Endodermal cell (in vitro differentiated cells): ENCODE measurements at places on chromosomes 7 and 10. TPM values are rescaled to one million over a fixed set of nuclear protein-coding genes. Genes with fewer than 3 reads are reported as not detected.
A peak's percentile ranks its signal among the peaks of the same experiment; 100 is the strongest.

GRCh38 chr10:14180911-14181566 is 149.7 kb downstream of the FRMD4A start:
- no peak for DNase-seq

DNA sequence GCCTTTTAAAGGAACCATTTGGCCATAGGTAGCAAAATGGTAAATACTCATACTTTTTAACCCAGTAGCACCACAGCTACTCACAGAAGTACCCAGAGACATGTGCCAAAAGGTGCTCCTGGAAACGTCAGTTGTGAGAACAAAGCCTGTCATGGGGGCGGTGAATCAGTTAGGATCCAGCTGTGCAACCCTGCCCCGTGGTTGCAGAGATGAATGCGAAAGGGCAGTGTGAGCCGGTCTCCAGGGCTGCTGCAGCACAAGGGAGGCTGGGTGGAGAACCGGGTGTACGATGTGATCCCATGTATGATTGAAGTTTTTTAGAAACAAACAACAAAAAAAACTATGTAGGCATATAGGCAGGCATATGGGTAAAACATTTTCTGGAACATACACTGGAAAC is 1.3 kb upstream of the LRRC18 start:
- peak; percentile 60 for DNase-seq

DNA sequence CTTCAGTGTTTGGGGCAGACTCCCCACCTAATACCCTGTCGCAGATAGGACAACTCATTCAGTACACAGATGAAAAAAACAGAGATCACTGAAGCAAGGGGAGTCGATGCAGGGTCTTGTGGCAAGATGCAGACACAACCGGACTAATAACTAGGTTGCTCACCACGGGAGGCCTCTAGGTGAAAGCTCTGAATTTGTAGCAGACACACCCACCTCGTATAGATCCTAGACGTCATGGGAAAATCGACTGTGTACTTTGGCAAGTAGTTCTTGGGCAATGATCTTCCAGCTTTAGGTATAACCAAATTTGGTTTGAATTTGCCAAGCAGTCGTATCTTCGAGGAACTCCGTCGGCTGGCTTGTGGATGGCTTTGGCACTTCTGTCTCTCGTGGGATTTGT is 88.1 kb downstream of the TCF7L2 start:
- no peak for DNase-seq

DNA sequence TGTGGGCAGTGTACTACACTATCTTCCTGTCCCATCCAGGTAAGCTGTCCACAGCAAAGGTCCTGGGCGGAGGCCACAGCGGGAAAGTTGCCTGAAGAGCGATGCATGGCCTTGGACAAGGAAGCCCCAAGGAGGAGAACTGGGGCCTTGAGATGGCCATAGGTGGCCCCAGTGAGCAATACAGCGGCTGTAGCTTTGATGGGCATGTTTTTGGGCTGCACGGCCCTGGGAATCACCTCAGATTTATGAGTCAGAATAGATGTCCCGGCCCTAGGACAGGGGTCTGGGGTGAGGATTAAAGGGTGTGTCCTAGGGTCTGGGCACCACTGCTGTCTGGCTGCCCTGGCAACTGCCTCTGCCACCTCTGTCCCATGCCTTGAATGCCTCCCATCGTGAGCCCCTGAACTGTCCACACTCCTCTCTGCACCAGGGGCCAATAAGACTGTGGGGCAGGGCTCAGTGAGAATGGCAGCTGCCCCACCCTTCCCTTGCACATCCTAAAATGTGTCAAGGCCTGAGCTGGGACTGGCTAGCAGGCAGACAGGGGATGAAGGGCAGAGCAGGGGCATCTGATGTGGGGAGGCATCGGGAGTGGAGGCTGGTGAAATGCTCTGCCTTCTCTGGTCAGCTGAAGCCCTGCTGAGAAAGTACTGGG is 9.4 kb upstream of the IRF5 start:
- DNase-seq: no peak

DNA sequence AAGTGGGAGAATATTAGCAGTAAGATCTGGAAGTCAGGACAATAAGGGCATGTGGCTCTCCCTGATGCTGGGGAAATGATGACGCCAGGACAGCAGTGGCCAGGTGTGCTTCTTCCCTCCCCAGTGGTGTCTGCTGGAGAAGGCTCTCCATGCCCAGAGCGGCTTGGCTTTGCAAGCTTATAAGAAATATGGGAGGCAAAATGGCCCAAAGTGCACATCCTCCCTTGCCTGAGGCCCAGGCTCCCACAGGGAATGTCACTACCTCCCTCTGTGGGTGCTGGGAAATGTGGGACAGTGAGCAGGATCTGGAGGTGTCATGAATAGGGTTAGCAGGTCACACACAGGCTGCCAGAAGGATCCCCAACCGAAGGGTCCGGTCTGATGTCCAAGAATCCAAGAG is 17.1 kb upstream of the ZNF488 start:
- DNase-seq: no peak

Gene ZNF736
- not detected in 2 replicates for total RNA-seq

Gene C10orf71
- 0.07 to 0.21 TPM (median 0.15 TPM) in 3 replicates for total RNA-seq

GRCh38 chr10:131478377-131478989 is 167.0 kb upstream of the TCERG1L start:
- no peak for DNase-seq

DNA sequence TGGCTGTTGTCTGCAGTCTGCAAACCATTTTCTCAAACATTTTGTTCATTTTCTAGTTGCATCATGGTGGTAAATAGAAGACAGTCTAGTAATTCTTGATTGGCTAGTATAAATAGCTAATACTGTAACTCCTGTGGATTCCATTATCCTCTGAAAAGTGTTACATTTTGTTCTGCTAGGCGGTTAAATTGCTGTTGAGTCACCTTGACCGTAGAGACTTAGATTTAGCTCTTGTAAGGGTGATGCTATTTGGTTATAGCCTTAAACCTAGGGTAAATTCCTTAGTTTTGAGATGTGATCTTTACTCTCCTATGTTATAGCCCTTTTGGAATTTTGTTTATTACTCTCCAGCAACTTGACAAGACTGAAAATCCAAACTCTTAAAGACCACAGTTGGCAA is 58.8 kb downstream of the SHOC2 start:
- DNase-seq: no peak

DNA sequence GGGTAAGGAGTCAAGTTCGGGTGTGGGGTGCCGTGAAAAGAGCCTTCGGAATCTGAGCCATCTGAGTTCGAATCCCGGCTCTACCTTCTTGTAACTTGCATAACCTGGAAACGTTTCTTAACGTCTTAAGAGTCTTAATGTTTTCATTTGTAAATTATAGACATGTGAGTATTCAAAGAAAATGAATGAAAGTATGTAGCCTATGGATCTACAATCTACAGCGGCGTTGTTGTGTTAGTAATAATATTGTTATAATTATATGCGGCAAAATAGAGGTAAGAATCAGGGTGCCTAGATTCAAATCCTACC is 559 bp downstream of the VTI1A start:
- no peak for DNase-seq

Gene DCLRE1C
- 9.6 and 10.0 TPM in 2 replicates for total RNA-seq

DNA sequence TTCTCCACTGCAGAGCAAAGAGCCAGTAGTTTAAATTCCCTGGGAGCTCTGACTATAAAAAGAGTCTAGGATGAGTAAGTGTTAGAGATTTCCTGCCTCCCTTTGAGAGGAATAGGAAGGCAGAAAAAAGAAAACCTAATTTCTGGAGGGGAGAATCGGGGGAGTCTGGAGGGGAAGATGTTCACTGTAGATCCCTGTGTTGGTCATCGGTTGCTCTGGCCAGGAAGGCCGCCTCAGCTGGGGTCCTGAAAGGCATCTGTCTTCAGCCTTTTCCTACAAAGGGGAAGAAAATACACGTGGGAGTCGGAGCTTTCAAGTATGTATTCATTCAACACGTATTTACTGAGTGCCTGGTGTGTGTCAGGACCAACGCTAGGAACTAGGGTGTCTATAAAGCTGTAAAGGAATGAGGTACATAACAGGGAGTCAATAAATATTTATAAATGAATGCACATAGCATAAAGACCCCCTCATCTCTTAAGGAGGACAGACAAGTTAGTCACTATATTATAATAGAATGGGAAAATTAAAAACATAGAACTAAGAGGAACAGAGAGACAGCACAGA is 101.1 kb downstream of the ICA1 start:
- no peak for DNase-seq

Gene GRM3
- total RNA-seq: 0.16 to 0.91 TPM (median 0.29 TPM) in 3 replicates

DNA sequence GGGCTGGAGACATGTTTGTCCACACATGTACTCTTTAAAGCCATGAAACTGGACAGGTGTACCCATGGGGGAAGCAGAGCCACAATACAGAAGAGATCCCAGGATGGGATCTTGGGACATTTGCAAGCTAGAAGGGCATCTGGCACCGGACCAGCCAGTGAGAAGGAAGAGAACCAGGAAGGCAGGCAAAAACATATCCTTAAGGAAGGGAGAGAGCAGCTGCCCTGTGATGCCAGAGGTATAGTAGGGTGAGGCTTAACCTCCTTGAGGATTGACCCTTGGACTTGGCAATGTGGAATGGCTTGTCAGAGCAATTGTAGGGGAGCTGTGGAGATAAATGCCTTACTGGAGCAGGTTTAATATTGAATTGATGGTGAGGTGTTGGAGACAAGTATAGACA is 17.9 kb upstream of the SUV39H2 start:
- DNase-seq: no peak

Gene NPSR1
- total RNA-seq: not detected in 3 replicates

Gene CPA4
- 0.32 TPM in 1 of 2 replicates, not detected in the other for total RNA-seq

- no peak for DNase-seq
These were observed 28.6 kb downstream of the DENND11 start for GRCh38 chr7:141673346-141673745.

DNA sequence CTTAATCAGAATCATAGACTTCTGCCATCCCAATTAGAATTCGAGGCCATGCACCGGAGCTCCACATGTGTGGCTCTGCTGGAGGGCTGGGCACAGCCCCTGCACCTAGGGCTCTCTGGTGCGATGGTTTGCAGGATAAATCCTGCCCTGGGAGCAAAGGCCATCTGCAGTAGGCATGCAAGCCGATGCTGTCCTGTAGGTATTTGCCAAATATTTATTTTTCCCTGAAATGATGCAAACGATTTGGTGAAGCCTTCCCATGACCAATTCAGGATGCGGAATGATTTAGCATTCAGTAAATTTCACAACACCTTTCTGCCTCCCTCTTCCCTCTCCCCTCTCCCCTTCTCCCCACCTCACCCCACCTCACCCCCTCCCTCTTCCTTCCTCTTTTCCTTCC is 170.6 kb downstream of the EBF3 start:
- peak; percentile 32 for DNase-seq

Gene CTBP2
- total RNA-seq: 105 and 109 TPM in 2 replicates

DNA sequence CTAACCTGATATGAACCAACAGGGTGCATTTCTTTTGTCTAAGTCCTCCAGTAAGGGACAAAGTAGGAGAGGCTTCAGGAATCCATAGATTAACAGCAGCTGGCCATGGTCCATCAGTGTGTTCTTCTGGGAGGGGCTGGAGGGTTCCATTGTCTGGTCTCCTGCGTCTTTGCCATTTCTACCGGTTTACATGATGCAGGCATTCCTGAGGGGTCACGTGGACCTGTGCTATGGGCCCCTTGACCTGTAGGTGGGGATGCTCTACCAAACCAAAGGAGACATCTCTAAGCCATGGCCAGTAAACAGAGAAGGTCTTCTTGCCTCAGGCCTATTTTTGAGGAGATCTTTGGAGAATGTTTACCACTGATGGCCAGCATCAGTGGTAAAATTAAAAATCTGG is 28.7 kb upstream of the HABP2 start:
- DNase-seq: peak; percentile 86

- no peak for DNase-seq
These were observed 39.7 kb upstream of the FEZF1 start for GRCh38 chr7:122344303-122344620.

Gene ANK3
- 43.8 to 82.4 TPM (median 65.0 TPM) in 3 replicates for total RNA-seq

DNA sequence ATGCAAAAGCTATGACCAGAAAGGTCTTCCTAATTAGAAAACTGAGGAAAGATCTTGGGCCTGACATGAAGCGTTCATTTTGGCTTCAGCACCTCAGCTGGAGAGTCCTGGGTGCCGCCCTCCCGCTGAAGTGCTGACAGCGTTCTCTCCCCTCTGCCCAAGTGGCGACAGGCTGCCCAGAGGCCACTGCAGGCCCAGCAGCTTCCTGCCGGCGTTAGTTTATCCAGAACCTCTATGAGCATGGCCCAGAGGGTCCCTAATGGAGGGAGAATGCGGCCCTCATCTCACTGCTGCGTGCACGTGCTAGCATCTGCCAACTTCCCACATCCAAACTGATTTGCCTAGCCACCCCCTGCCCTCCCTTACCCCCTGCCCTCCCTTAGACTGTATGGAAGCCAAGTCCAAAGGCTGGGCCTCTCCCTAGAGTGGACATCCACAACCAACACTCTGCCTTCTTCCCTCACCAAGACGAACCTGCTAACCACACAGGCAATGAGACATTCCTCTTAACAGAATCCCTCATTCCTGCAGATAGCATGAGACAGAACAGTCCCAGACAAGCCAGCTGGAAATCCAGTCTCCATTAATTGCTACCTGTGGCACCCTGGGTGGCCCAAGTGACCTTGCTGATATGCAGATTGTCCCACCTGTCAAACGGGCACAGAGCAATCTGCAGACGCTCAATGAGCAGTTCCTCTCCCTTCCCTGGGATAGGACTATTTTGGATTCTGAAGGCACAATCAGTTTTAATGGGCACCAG is 108.4 kb downstream of the C10orf90 start:
- peak; percentile 82 for DNase-seq

GRCh38 chr7:11786186-11786585 is 45.8 kb downstream of the THSD7A start:
- peak; percentile 64 for DNase-seq

GRCh38 chr10:19745672-19746071 is 70.6 kb upstream of the PLXDC2 start:
- no peak for DNase-seq

DNA sequence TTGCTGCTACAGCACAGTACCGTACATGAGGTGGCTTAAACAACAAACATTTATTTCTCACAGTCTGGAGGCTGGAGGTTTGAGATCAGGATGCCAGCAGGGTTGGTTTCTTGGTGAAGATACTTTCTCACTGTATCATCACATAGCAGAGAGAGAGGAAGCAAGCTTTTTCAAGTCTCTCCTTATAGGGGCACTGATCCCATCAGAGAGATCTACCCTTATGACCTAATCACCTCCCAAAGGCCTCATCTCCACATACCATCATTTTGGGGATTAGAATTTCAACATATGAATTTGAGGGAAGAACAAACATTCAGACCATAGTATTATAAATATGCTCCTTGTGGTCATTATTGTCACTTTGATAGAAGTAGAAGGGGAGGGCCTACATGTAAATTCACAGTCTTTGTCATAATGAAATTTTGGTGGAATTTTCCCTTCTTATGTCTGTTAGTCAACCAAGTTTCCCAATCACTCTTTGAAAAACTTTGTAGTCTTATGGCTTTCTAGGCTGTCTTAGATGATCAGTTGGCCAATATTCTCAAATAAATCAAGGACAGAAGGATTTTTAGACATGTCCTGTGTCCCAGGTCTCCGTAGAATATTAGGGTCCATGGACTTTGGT is 606.2 kb downstream of the LRMDA start:
- no peak for DNase-seq

- no peak for DNase-seq
These were observed 16.7 kb downstream of the WDR91 start for GRCh38 chr7:135194494-135195095.

Gene DLX6
- total RNA-seq: not detected in 2 replicates

DNA sequence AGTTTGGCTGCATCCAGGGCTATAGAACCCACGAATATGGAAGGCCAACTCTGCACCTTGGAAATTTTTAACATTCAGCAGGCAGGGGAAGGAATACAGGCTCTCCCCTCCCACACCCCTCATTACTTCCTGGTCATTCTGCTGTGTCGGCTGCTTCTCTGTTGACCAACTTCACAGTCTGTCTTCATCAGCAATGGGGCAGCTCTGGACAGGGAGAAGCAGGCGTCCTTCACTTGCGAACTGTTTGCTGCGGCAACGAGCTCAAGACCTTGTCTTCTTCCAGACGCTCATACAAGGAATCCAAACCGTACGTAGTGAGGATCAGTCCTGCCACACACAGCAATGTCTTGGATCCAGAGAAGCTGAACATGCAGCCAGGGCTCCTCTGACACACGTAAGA is 192.2 kb downstream of the DIP2C start:
- DNase-seq: no peak
